Activated CD8-positive, alpha-beta memory T cell treated with anti-CD3 and anti-CD28 coated beads, Interleukin-2, amount 10 ng/mL, durations not matched to agents 7 days and 5 days (primary cell): ENCODE measurements at places on chromosomes 1 and 21. TPM values are rescaled to one million over a fixed set of nuclear protein-coding genes. Genes with fewer than 3 reads are reported as not detected.

KIAA0040 gene
- 54.8 TPM for total RNA-seq

DNA sequence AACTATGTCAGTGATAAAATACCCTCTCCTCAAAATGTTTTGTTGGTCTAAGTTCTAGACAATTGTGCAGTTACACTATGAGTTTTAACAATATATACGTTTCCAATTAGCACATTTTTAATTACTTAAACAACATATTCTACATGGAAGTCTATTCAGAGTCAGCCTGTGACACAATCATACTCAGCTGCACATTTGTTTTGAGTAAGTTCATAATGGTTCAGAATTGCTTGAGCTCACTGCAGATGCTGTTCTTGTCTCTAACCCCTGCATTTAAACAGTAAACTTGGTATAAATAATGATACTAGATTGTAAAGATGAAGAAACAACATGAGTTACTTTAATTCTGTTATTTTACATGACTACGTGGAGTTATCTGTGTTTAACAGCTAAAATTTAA is 30.6 kb downstream of the CDKN2C start:
- H3K36me3 ChIP-seq = no peaks in the 10 kb centered on the region
- no peak for DNase-seq
- H3K4me3 ChIP-seq = no peak overlapping the region
- H3K4me1 ChIP-seq = no peaks in the 10 kb centered on the region
- no peak overlapping the region for H3K27ac ChIP-seq

DNA sequence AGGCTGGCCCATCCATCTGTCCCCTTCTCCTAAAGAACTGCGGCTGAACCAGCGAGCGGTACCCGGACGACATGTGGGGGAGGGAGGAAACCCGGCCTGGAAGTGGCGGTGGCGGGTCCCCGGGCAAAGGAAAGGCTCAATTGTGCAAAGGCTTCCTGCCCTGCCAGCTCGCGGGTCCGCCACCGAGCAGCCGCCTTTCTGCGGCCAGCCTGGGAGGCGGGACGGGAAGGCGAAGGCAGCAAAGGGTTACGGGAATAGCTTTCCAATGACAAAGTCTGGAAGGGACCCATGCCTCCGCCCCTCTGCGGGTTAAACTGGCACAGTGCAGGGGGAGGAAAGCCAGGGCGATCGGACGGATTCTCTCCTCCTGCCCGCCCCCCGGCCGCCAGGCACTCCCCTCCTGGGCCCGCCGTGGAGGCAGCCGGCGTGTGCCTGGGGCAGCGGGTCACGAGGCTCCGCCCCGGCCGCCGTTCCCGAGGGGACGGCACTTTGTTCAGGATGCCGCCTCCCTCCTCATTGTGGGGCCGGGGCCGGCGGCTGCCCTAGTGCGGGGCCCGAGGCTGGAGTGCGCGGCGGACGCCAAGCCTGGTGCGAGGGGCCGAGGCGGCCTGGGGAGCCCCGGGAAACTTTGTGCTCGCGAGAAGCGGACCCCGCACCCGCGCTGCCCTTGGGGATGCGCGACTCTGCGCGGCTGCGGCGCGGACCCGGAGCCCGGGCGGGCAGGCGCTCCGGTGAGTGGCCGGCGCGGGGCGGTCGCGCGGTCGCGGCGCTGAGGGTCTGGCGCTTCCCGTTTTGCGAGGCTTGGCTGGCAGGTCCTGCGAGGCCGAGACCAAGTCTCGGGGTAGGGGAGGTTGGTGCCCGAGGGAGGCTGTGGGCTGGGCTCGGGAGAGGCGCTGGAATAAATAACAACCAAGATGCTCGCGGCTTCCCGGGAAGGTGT is at the start of gene NAV1:
Gene NAV1 (plus strand): TSS at position 516 of the 940 bp plus-strand sequence. CDS start 83,758 bp downstream, outside the sequence.
- DNase-seq = no peak
- H3K27ac ChIP-seq = no peak within 1 kb of the TSS
- H3K36me3 ChIP-seq = no peaks in the 10 kb centered on the region
- peaks cover 75% of the 10 kb centered on the region for H3K27me3 ChIP-seq
- peak within 1 kb of the TSS; percentile 27 for H3K4me3 ChIP-seq

DNA sequence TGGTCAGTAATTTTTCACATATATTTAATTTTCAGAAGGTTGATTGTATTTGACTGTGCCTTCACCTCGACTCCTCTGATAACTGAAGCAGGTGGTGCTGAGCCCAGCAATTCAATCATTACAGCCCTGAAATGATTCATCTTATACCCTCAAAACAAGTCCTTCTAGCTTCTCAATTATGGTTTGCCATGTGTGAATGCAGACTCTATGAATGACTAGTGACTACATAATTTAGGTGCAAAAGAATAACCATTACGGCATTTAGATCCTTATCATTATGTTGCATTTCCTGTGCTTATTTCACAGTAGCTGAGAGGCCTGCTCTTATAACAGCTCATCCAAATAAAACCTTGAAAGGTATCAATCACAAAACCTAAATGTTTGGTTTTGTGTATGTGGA is 54.0 kb upstream of the COL11A1 start:
- H3K27ac ChIP-seq = no peak overlapping the region
- peaks cover 3% of the 10 kb centered on the region for H3K4me1 ChIP-seq
- no peak overlapping the region for H3K4me3 ChIP-seq

- H3K4me1 ChIP-seq = no peaks in the 10 kb centered on the region
- no peak for DNase-seq
- no peak overlapping the region for H3K27ac ChIP-seq
- H3K36me3 ChIP-seq = no peaks in the 10 kb centered on the region
- H3K4me3 ChIP-seq = no peak overlapping the region
These were observed 171.4 kb upstream of the ZP4 start for GRCh38 chr1:238061967-238062613.
